ENCODE measurements at places on chromosomes 2 and 18.

DNA sequence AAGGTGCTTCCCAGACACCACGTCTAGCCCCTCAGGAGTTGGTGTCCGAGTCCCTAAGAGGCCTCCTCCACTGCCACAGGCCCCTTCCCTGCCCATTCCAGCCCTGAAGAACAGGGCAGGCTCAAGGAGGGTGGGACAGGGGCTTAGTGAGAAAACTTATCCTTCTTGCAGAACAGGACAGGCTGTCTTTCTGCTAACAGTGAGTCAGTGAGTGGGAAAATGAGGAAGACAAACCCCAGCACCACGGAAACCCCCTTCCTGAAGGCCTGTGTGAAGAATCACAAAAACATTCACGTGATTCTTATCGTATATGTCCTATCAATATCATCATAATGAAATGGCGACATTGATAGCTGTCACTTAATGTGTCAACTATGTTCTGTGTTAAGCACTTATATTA, 9.8 kb downstream of the FZD7 start:
- no peak for DNase-seq

DNA sequence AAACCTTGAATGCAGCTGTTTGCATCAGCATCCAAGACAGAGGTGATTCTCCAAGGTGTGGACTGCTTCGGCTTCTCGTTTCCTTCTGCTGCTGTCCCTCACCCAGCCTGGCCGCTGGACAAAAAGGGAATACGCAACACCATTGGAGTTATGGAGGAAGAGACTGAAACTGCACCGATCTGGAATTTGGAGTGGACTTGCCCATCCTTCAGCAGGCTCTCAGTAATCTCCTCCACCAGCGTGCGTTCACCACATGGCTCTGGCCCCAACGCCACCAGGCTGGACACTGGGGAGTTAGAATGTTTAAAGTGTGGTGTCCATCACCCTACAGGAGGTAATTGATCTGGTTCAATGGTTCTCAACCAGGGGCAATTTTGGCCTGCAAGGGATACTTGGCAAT, 41.4 kb upstream of the ID2 start:
- no peak for DNase-seq

DNA sequence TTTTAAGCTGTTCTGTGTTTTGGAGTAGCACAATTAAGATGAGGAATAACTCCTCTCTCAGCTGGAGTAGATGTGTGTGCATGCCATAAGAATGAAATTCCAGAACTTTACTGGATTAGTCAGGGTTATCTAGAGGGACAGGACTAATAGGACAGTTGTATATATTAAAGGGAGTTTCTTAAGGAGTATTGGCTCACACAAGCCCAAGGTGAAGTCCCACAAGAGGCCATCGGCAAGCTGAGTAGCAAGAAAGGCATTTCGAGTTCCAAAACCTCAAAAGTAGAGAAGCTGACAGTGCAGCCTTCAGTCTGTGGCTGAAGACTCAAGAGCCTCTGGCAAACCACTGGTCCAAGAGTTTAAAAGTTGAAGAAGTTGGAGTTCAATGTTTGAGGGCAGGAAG, 113.7 kb downstream of the RIT2 start:
- no peak for DNase-seq

- no peak for DNase-seq
Observed at GRCh38 chr2:72001937-72002690, 145.5 kb downstream of the CYP26B1 start.

GRCh38 chr2:78861546-78861945, 164.0 kb upstream of the REG3G start:
- DNase-seq: no peak

DNA sequence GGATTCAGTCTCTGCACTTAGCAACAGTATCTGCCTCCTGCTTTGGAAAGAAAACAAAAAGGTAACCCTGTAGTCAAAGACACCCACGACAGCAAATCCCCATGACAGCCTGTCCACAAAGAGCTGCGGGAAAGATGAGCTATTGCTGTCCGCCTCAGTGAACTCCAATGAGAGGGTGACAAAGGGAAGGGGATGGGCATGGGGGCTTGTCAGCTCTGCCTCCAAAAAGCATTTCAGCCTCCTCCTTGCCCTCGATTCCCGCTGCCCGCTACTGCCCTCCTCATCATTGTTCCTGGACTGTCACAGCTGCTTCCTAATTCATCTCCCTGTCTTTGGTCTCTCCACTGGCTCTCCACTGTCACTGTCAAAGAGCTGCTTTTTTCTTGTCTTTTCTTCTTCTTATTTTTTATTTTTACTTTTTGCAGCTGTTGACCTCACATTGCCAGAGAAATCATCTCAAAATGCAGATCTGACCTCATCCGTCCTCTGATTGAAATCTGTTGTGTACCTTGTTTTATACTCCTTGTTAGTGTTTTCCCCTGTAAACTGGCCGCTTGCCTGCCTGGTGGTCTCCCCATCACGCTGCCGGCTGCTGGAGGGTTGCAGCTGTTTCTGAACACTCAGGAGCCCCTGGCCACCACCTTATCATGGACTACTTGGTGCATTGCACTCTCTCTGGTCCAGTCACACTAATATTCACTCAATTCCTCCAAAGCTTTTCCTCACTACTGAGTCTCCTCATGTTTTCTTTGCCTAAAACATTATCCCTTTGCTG, 7.9 kb upstream of the E2F6 start:
- no peak for DNase-seq

- no peak for DNase-seq
Observed at GRCh38 chr18:13493079-13493478, 233.3 kb downstream of the FAM210A start.

DNA sequence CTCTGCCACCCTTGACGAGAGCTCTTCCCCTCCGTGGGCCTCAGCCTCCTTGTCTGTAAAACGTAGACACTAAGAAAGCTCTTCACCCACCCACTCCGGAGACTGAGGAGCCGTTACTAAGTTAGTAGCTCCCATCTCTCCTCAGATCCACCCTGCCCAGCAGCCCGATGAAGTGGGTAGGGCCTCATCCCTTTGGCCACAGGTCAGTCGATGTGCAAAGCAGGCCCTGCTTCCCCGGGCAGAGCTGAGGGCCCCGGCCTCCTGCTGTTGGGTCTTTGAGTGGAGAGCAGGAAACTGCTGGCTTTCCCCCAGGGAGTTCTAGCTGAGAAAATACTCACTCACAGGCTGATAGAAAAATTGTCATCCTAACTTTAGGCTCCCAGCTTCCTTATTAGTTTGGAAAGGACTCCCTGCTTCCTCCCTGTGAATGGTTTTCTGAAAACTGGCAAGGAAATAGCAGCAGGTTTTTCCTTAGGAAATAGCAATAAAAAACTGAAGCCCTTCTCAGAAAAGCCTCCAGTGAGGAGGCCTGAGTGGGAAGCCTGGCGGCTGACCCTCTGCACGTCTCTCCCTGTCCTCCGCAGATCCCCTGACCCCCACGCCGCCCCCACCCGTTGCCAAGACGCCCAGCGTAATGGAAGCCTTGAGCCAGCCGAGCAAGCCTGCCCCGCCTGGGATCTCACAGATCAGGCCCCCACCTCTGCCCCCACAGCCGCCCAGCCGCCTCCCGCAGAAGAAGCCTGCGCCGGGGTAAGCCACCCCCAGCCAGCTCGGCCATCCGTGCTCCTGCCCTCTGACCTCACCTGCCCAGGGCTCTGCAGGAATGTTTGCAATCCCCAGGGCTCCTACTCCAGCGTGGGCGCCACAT, 30.2 kb downstream of the ITGB1BP1 start:
- no peak for DNase-seq

DNA sequence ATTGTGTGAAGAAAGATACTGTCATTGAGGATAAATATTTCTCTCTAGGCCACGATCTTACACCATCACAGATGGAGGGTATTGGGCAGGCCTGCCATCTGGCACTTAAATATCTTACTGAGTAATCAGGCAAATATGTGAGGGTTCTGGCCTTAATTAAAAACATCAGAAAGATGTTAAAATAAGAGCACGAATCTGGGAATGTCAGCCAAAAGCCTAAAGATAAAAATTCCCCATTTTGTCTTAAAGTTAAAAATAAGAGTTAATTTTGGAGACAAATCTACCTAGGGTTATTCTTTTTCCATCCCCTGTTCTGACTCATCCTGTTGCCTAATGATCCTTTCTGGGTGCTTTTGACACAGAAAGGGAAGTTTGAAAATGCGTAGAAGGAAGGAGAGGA, 121.0 kb downstream of the SUCLG1 start:
- DNase-seq: peak; percentile 76

GRCh38 chr18:10705291-10705690, 179.5 kb downstream of the NAPG start:
- DNase-seq: no peak

DNA sequence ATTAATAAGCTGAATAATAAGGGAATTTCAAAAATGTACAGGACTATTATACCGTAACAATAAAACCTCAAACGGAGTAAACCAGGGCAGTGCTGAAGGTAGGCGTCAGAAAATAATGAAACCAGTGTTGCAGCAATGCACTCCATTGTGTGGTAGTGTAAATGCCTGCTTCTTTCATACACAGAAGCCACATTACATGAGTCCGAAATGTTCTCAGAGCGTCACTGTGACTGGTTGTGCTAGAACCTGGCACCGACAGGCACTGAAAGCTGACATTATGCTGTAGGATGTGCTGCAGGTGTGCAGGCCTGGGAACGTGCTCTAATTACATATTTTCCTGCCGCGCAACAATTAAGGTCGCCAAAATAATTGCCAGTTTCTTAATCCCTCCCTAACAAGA, 53.3 kb downstream of the ZEB2 start:
- no peak for DNase-seq

DNA sequence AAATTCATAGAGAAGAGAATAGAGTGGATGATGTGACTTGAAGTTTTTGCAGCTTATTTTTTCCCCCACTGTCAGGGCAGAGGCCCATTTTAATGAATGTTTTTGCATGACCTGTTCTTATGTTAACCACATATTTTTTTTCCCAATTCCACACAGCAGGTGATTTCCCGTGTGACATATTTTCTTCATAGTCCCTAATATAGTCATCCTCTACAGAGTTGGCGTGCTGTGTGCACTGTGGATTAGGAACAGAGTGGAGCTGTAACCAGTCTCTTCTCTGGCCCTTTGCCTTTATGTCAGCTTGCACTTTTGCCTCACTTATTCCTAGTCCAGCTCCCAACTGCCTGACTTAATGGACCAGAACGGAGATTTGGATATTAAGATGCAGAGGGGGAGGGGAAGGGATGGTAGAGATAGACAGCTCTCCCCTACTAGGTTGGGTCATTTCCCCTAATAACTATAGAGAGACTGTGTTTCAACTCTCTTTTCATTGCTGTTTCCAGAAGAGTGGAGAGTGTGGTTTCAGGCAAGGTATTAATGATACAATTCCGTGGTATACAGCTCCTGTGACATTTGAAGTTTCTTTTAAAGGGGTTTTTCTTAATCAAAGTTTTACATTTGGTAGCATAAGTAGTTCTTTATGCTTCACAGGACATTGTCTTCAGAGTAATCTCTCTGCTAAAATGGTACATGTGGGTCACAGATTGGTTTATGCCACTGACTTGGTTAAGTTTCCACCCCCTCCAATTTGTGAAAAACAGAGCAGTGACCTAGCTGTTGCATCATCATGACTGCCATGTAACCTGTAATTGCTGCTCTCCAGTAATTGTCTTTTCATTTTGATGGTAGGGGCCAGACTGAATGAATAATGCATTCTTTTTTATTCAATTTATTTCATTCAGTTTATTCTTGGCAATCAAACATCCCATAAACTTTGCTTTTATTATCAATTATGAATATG, 161.3 kb downstream of the HAUS1 start:
- no peak for DNase-seq

Measured in AG09309 (cell line).